ENCODE measurements at places on chromosomes 7 and 10.

DNA sequence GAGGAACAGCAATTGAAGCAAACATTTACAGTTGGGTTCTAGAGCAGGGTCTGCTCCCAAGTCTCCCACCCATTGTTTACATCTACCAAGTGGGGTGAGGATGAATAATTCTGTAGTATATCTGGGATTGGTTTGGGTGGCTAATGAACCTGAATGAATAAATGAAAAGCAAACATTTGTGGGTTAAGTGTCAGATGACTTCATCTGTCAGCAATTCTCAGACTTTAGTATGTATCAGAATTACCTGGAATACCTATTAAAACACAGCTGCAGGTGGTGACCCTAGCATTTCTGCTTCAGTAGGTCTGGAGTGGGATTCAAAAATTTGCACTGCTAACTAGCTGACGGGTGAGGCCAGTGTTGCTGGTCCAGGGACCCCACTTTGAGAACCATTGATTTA, 18.0 kb upstream of the NPVF start:
- no peak for DNase-seq

- DNase-seq: no peak
Measured at GRCh38 chr10:118930614-118931013, 98.9 kb upstream of the NANOS1 start.

- DNase-seq: no peak
Measured at GRCh38 chr10:43680035-43680434, 31.4 kb upstream of the ZNF32 start.

DNA sequence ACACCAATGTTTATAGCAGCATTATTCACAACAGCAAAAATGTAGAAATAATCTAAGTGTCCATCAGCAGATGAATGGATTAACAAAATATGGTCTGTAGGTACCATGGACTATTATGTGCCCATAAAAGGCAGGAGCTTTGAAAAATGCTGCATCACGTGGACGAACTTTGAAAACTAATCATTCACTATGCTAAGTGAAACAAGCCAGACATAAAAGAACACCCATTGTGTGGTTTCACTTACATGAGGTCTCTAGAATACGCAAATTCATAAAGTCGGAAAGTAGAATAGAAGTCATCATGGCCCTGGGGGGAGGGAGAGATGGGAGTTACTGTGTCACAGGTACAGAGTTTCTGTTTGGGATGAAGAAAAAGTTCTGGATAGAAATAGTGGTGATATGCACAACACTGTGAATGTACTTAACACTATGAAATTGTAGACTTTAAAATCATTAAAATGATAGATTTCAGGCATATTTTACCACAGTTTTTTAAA, 377.3 kb downstream of the SDK1 start:
- DNase-seq: no peak

DNA sequence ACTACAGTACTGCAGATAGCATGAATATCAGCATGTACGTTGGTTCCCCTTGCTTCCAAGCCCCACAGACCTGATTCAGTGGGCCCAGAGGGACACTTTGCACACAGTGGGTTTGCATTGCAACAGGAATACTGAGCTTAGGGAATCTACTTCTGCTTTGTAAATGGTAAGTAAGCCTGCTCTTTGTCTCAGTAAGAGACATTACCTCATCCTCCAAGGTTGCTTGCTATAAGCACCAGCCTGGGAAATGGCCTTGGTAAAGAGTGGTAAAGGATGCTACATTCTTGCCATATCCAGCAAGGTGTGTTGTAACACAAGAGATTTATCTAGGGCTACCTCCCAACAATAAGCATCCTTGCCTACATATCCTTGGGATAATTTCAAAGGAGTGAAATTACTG, 730.5 kb downstream of the INHBA start:
- no peak for DNase-seq

DNA sequence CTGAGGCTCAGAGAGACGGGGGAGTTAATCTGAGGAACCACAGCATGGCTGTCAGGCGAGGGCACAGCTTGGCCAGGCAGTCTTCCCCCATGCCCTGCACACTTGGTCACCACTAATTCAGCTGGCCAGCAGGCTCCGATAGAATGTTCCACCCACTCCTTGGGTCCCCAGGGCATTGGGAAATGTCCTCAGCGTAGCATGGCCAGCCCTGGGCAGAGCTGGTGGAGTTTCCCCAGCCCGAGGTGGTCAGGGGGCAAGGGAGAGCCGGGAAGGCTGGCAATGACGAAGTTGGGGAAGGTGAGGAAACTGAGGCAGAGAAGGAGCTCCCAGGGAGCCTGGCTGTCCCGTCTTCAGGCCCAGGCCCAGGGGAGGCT, 12.1 kb upstream of the GRIFIN start:
- no peak for DNase-seq

- no peak for DNase-seq
Measured at GRCh38 chr7:148699024-148699781, 500 bp downstream of the CUL1 start.

DNA sequence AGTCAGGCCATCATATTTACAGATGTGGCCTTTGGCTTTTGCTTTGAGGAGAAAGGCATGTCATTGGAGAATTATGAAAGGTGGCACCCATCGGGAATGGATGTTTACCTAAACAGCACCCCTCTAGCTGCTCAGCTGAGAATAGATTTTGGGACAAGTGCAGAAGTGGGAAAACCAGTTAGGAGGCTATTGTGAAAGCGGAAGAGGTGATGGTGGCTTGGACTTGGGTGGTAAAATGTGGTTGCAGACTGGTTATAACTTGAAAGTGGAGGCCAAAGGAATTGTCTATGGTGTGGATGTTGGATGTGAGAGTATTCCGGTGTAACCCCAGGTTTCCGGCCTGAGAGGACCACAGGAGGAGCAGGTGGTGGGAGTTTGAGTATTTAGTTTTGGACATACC, 5.2 kb upstream of the SLC12A9 start:
- no peak for DNase-seq

GRCh38 chr10:43137717-43138020, 576 bp upstream of the CSGALNACT2 start:
- no peak for DNase-seq

DNA sequence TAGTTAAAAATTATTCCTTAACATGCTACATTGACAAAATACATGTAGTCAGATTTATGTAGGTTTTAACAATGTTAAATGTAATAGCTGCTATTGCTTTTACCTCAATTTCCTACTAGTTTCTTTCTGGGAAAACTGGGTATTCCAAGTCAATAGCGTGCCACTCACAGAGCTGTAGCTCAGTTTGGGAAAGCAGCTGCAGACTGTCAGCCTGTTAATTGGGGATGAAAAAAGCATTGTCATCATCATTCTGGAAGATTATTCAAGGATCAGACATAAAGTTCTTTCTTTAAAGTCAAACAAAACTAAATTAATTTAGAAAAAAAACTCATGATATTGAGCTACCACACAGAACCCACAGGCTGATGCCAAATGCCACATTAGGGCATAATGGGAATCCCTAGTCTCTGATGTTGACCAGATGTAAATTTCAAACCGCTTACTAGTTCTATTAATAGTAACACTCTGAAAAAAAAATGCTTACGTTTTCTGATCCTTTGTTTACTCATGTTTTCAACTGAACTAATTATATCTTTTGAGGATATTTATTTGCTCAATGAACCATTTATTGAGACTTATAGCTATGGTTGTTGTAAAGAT, 19.6 kb upstream of the AGMO start:
- DNase-seq: no peak

DNA sequence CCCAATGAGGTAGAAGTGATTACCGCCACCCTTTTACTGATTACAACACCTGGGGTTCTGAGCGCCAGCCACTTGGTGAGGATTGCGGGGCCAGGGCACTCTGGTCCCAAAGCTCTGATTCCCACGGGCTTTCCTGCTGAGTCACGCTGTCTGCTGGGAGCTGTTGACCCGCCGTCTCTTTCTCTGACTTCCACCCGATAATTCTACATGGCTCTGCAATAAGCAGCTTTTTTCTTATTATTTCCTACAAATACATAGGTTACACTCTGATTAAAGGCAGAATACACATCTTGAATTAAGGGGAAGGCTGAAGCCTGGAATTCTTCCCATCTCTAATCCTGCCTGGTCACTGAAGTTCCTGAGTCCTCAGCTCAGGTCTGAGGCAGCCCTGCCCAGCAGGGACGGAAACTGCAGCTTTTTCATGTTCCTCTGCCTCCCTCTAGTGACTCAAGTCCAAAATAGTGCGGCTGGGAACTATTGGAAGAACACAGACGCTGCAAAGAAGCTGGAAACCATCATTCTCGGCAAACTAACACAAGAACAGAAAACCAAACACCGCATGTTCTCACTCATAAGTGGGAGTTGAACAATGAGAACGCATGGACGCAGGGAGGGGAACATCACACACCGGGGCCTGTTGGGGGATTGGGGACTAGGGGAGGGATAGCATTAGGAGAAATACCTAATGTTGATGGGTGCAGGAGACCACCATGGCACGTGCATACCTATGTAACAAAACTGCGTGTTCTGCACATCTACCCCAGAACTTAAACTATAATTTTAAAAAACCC, 178.3 kb downstream of the PRKCQ start:
- peak; percentile 40 for DNase-seq

DNA sequence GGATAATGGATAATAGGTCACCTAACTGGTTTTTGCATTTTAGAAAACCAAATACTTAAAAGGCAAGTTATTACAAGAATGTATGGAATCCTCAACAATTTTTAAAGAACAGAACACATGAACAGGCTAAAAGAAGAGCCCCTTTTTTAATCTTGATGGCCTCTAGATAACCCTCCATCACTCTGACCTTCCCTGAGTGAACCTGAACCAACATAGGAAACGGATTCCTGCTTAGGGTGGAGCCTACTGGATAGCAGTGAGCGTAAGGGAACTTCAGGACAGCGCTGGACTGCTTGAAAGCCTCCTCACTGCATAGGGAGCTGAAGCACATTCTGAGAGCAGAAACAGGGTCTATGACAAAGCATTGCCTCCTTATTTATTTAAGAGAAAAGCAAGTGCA, 20.5 kb downstream of the TRPV5 start:
- DNase-seq: no peak

DNA sequence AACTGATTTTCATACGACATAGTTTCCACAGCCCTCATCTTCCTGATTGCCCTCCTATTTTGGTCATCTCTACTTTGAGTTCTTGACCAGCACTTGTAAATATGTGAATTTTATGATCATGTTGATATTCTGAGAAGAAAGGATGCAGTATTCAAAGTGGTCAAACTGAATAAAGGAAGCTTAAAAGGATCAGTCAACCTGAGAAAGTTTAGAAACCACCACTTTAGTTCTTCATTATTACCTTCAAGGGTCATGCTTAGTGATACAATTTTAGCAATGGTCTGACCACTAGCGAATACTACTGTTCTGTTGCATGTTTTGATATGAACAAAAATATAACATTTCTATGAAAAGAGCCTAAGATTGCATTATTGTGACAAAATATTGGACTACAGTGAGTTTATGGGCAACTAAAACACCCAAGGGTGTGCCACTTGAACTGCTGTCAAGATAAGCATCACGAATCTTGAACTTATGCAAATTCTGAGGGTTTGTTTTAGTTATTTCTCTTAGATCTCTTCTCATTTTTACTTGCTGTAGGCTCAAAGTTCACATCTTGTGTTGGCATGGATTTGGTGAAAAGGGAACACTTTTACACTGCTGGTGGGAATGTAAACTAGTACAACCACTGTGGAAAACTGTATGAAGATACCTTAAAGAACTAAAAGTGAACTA, 247.7 kb downstream of the IPMK start:
- DNase-seq: no peak

- no peak for DNase-seq
Measured at GRCh38 chr7:18976715-18977471, 140.5 kb downstream of the TWIST1 start.

DNA sequence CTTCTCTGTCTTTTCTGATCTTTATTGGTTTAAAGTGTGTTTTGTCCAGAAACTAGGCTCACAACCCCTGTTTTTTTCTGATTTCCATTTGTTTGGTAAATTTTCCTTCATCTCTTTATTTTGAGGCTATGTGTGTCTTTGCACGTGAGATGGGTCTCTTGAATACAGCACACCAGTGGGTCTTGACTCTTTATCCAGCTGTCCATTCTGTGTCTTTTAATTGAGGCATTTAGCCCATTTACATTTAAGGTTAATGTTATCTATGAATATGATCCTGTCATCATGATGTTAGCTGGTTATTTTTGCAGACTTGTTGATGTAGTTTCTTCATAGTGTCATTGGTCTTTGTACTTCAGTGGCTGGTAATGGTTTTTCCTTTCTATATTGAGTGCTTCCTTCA, 10.1 kb downstream of the TEX36 start:
- DNase-seq: no peak
